Fibroblast of mammary gland (primary cell): ENCODE measurements at places on chromosomes 3 and 15.

GRCh38 chr15:25465835-25466234 is 27.0 kb upstream of the UBE3A start:
- no peak for DNase-seq

- peak; percentile 22 for DNase-seq
Measured at GRCh38 chr3:60584250-60584649, 667.0 kb downstream of the FHIT start.

DNA sequence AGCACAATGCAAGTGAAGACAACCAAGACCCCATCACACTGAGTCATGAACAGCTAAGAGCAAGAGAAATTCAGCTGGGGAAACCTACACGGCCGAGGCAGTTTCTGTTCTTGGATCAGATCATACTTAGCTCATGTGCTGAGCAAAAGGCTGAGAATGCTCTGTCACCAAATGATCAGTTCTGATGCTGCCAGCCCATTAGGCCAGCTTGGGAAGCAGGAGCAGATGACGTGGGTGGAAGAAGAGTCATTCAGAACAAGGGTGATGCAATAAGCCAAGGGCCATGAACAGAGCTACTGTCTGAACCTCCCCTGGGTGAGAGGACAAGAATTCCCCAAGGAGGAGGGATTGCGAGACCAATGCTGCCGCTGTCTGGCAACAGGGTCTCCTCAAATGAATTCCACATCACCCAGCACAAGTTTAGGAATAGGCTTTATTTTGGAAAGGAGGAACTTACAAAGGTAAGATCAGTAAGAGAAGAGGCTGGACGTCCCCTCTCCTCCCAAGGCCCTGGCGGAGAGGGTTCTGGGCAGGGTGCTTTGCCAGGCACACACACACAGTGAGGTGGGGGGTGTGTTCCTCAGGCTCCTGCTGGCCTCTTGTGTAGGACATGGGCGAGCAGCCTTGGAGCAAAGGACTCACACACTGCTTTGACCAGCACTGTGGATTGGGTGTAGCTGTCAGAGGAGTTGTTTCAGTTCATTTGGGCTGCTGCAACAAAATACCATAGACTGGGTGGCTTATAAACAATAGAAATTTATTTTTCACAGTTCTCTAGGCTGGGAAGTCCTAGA is 65.6 kb upstream of the CTXND1 start:
- DNase-seq = peak; percentile 100

DNA sequence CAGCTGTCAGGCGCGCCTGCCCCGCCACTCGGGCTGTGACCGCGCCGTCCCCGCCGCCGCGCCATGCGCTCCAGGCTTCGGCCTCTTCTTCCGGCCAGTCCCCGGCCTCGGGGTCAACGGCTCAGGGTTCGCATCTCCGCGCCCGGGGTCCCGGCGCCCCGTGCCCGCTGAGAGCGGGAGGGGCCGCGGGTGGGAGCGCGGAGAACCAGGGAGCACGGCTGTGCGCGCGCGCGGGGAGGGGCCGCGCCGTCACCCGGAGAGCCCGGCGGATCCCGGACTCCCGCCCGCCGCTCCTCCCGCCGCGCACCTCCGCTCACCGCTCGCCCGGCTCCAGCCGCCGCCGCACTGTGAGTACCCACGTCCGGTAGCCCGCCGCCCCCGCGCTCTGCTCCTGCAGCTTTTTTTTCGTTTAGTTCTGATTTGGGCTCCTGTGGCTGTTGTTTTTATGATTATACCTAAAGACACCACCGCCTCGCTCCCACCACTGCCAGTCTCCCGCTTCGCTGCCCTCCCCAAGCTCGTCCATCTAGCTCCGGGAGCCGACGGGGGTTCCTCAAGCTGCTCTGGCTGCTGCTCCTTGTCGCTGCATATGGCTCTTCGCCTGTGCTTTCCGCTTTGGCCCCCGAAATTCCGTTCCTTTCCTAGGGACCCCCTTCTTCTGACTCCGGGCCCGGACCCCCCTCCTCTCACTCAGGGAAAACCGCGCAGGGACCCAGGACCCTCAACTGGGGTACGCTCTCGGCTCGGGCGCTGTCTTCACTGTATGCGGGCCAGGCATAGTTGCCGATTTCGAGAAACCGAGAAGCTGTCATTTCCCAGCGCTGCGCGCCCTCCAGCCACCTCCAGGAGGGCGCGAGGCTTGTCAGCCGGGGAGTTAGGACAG is 1.8 kb upstream of the SKOR1 start:
- DNase-seq = no peak

DNA sequence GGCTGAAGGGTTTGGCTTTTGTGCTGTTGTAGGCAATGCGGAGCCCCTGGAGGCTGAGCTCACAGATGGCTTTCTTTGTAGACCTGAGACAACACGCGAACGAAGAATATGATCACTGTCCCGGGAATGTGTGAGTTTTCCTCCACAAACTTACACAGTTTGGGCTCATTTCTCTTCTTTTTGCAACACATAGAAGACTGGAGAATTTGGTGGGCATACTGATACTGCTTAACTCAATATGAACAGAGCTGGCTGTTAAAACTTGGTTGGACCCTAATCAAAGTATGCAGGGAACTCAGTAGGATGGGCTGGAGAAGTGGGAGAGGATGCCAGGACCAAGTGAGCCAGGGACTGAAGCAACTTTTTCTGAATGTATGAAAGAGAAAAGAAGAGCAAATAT is 12.2 kb upstream of the RFC4 start:
- no peak for DNase-seq

GRCh38 chr3:169780742-169781141 is 7.5 kb downstream of the MYNN start:
- no peak for DNase-seq

- DNase-seq = peak; percentile 79
Measured at GRCh38 chr3:156409694-156410093, 145.2 kb downstream of the SSR3 start.

GRCh38 chr15:30924353-30924752 is 20.6 kb downstream of the FAN1 start:
- peak; percentile 17 for DNase-seq

- DNase-seq = peak; percentile 61
Measured at GRCh38 chr15:39239562-39239961, 341.3 kb upstream of the THBS1 start.

GRCh38 chr15:42110367-42110766 is 16.0 kb upstream of the PLA2G4D start:
- no peak for DNase-seq

- no peak for DNase-seq
Measured at GRCh38 chr3:191372122-191372521, 41.8 kb upstream of the UTS2B start.
